ENCODE measurements at places on chromosomes 11 and 22.

- no peak for DNase-seq
Measured at GRCh38 chr11:105162506-105162905, 22.9 kb upstream of the CARD18 start.

DNA sequence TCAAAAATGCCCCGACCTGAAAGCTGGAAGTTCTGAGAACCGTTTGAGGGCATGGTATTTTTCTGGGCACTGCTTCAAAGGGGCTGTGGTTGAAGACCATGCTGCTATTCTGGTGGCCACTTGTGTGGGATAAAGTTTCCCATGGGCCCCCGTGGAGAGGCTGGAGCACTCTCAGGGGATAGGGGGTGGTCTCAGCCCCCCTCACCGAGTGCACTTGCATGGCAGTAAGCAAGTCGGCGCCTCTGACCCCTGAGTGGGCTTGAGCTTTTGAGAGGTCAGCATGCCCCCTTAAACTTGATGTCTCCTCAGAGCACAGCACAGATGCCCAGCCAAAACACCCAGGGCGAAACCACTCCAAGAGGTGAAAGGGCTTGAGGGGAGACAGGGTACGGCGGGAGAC, 35.6 kb downstream of the TIMP3 start:
- no peak for DNase-seq

- no peak for DNase-seq
Measured at GRCh38 chr11:112248201-112248600, 12.5 kb downstream of the PLET1 start.

- DNase-seq = no peak
Measured at GRCh38 chr22:45073064-45073463, 63.3 kb upstream of the PHF21B start.

GRCh38 chr22:29062286-29062821, 723 bp upstream of the C22orf31 start:
- DNase-seq = no peak

DNA sequence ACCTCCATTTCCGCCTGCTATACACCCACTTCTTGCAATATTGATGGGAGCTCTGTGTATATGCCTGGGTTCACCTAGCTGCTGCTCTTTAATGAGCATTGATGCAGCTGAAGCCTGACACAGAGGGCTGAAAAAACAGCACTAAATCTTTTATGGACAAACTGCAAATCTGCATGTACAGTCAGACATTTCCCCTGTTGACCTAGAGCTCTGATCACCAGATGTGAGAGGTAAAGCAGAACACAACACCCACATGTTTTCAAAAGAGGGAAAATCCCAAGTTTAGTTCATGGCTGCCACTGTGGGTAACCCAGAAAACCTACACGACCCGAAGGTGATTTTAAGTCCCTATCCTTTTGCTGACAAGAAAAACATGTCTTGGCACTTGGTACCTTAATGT, 303.0 kb upstream of the PITPNB start:
- no peak for DNase-seq

- DNase-seq = no peak
Measured at GRCh38 chr11:104694259-104695064, 203.8 kb downstream of the CASP12 start.
